ENCODE measurements at places on chromosomes 4 and X.

DNA sequence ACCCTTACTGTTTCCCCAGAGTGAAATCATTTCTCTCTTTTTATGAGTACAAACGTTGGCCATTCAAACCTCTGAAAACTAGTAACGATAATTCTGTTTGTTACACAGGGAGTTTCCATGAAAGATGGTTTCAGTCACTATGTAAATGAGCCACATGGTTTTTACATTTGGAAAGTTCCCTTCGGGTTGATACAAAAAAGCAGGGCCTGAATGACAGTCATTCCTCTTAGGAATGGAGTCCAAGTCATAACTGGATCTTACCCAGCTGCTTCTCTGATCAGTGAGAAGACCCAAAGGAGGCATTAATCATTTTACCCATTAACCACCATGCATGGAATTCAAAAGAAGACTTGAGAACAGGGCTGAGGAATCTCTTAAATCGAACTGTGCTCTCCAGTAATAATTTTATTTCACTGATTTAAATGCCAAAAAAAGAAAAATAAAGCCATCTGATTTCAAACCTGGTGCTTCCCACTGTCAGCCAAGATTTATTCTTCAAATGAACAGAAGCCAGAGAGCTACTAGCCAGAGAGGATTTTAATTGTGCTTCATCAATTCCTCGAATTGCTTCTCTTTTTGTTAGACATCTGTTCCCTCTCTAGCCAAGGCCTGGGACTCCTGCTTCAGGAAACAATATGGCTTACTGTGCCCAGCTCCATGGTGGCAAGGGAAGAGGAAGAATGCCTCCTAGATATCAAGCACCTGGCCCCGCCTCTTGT is 3.2 kb downstream of the SOWAHB start:
- no peak for DNase-seq

GRCh38 chr4:56222514-56222913 is 164.8 kb downstream of the AASDH start:
- DNase-seq: no peak

DNA sequence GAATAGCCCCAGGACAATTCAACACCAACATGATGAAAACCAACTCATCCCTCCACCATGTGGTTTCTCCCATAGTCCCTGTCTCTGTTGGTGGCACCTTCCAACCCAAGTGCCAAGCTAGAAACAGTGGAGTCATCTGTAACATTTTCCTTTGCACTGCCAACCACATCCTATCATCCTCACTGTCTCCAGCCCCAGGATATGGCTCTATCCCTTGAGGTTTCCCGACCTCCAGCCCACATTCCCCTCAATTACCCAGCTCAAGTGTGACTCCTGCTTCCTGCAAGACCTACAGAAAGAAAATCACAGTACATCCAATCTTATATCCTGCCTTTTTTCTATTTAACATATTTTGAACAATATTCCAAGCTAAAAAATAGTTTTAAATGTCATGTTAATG is 24.2 kb downstream of the PNMA6F start:
- DNase-seq: no peak

GRCh38 chr4:181859439-181859838 is 383.8 kb upstream of the TENM3 start:
- no peak for DNase-seq

DNA sequence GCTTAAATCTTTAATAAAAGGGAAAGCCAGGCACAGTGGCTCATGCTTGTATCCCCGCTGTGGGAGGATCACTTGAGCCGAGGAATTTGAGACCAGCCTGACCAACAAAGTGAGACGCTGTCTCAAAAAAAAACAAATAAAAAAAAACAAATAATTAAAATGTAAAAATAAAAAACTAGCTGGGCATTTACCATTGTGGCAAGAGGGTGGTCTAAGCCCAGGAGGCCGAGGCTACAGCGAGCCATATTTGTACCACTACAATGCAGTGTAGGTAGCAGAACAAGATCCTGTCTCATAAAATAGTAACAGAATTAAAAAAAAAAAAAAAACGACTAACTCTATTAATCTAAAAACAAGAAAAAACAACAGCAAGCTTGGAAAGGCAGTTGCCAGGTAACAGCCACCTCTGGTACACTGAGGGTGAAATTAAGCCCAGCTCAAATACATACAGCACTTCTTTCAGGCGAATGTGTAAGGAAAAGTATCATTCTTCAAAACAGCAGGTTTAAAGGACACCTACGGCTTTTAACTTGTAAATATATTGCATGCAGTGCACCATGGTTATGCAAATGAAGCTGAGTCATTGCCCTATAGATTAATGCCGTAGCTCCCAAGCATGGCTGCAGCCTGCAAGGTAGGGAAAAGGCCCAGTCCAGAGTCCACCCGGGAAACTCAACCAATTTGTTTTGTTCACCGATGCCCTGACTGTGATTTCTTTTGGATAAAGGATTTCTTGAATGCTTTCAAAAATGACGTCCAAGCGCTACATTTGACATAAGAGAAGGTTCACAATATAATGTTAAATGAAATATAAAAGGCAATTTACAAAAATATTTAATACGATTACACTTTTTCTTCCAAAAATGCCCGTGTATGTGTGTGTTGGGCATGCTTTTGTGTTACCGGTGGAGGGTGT is 14.5 kb upstream of the TXLNG start:
- no peak for DNase-seq

DNA sequence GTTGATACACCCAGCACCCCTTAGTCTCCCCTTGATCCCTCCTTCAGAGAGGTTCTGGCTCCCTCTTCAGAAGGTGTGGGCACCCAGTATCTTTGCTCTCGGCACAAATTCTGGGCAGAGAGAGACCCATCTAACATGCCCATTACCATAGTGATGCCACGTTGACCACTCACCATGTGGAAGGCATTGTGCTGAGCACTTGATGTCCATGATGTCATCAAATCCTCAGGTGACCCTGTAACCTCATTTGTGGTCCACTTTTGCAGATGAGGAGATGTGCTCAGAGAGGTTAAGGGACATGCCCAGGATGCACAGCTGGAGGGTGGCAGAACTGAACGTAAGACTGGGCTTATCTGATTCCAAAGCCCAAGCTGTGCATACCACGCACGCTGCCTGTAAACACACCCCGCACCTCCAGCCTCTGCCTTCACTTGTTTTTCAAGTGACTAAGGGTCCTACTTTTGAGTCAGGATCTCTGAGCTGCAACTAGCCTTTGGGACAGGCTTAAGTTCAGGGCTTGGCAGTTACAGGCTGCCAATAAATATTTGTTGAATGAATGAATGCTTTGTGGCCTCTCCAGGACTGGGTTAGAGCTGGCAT is 55.2 kb downstream of the HTRA3 start:
- DNase-seq: no peak

- no peak for DNase-seq
Measured at GRCh38 chrX:15881381-15881897, 26.8 kb upstream of the AP1S2 start.

DNA sequence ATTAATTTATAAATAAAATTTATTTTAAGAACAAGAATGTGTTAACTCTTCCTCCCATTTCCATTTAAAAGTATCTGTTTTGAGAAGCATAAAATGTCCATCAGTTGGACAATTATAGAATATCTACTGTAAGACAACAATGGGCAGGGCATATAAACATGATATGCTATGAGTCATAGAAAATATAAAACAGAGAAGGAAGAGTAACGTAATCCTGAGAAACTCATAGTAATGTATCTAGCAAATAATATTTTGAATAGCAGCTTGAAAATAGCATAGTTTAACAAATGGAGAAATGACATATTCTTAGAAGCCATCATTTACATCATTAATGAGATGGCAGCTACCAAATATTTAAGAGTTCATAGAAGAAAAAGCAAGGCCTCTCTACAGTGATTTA is 820.3 kb upstream of the PCDH10 start:
- no peak for DNase-seq

DNA sequence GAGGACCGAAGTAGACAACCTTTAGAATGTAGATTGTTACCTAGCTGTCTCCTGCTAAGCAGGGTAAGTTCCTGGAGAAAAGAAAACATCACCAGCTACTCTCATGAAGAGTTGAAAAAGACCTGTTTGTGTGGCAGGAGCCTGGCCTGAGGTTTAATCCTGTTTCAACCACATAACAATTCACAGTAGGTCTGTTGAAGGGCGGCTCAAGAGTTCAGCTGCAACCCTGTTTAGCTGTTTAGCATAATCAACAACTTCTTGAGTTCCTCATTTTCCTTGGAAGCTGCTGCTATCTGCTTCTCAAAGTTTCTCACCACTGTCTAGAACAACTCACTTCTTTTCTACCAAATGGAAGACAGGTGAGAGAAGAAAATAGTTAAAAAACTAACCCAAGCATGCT is 170.4 kb upstream of the TET2 start:
- no peak for DNase-seq

DNA sequence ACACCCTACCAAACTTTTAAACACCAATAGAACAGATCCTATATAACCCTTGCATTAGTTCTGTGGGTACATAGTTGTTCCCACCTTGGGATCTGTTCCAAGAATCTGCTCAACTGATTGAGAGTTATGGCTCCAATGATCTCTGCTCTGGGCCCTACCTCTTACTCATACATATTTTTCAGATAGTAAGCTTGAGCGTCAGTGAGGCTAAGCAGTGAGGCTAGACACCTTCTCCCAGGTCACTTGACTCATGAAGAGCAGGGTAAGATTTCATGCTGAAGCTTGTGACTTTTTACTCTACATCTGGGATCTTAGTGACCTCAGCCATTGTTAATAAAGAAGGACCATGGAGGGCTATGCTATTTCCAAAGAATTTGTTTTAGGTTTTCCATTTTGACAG is 23.1 kb upstream of the TNIP3 start:
- DNase-seq: no peak

DNA sequence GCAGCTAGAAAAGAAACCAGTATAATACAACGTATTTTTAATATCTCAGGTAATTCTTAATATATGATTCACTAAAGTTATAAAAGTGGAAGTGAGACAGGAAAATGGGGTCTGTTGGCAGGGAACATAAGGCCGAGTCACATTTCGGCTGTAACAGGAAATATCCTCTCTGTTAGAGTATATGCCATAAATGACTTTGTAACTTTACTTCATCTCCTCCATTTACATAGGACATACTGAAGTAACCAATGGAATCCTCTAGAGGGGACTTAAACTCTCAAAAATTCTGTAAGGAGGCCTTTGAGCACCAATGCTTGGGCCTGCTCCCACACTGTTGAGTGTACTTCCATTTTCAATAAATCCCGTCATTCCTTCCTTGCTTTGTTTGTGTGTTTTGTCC is 71.3 kb downstream of the ANKRD17 start:
- DNase-seq: no peak

- no peak for DNase-seq
Measured at GRCh38 chr4:80434238-80434637, 98.7 kb downstream of the CFAP299 start.

- no peak for DNase-seq
Measured at GRCh38 chrX:69237236-69237635, 72.0 kb upstream of the PJA1 start.

GRCh38 chr4:78337244-78338020 is 214.1 kb upstream of the ANXA3 start:
- no peak for DNase-seq

- no peak for DNase-seq
Measured at GRCh38 chr4:15327311-15328298, 100.2 kb upstream of the C1QTNF7 start.

DNA sequence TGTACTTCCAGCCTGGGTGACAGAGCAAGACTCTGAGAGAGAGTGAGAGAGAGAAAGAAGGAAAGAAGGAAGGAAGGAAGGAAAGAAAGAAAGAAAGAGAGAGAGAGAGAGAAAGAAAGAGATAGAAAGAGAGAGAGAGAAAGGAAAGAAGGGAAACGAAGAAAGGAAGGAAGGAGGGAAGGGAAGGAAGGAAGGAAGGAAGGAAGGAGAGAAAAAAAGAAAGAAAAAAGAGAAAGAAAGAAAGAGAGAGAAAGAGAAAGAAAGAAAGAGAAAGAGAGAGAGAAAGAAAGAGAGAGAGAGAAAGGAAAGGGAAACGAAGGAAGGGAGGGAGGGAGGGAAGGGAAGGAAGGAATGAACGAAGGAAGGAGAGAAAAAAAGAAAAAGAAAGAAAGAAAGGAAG is 238.6 kb downstream of the ASMT start:
- no peak for DNase-seq

GRCh38 chr4:183837222-183837621 is 67.9 kb upstream of the STOX2 start:
- DNase-seq: no peak

DNA sequence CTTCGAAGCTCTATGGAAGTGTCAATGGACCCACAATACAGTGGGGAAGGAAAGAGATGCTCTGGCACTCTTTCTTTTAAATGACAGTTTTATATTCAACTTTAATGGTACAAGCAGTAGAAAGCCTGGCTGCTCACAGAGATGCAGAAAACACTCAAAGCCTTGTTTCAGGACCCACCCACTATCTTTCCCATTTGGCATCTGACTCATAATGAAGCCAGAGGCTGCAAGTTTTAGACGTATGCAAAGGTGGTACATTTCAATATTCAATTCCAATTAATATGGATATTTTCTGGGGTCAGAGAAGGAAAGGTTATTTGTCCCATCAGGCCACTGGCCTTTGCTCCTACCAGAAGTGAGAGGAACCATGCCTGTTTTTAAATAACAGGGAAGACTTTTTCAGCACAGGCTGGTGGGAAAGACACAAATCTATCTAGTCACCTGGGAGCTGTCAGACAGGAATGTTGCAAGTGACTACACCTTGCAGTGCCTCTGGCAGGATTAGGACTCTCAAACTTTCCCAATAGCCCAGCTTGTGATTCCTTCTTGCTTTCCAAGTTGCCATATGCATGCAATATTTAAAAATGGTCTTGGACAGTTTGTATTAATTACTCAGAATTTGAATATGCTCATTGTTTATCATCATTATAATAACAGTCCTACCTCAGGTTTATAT is 70.0 kb upstream of the RAB40AL start:
- DNase-seq: no peak

DNA sequence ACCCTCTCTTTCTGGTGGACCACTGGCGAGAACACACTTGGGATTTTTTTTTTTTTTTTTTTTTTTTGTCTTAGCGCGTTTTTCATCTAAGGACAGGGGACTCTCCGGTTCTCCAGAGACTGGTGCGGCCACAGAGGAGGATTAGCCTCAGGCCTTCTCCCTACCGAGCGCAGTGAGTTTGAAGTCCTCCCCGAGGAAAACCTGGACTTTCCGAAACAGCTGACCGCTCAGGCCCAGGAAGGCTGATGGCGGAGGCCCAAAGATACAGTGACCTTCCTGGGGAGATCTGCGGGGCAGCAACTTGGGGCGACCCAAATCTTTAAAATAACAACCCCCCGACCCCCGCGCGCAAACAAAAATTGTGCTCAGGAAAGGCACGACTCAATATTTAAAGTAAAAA is 9.2 kb downstream of the NKX3-2 start:
- no peak for DNase-seq

DNA sequence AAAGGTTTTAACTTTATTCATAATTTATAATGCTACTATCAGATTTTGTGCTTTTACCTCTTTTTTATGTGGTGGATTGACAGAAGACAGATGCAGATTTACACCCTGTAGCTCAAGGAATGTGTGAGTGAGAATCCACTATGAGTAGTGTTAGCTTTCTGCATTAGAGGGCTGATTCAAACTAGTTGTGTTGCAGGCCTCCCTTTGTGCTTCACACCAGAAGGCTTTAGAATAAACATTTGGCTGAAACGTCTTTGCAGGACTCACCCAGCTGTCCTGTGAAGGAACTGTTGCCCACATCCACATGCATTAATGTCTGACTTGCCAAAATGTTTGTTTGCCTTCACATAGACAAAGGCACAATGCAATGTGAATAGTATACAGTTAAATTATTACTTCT is 127.0 kb downstream of the PCDH7 start:
- no peak for DNase-seq

Data from cortex of kidney (tissue), 1 donor.